ENCODE measurements at places on chromosomes 6 and 20. TPM values are rescaled to one million over a fixed set of nuclear protein-coding genes. Genes with fewer than 3 reads are reported as not detected.

Gene CLVS2
- not detected for total RNA-seq

Gene CRISP2
- total RNA-seq: not detected

Gene EDN3
- 0.30 TPM for total RNA-seq

Gene MAP3K5
- total RNA-seq: 3.1 TPM

Gene GMDS
- total RNA-seq: 9.8 TPM

Gene SEL1L2
- not detected for total RNA-seq

Gene COL20A1
- 1.8 TPM for total RNA-seq

Gene FAM83C
- 0.05 TPM for total RNA-seq

Gene MEP1A
- total RNA-seq: not detected

Gene JPH2
- 0.88 TPM for total RNA-seq

Gene MC3R
- total RNA-seq: not detected

Gene GLP1R
- total RNA-seq: not detected

Gene NCOA6
- total RNA-seq: 19.8 TPM

Gene BICRAL
- total RNA-seq: 2.2 TPM

Gene EGFL8
- 2.2 TPM for total RNA-seq

Gene ABRACL
- 44.7 TPM for total RNA-seq

Gene KIAA0408
- 5.3 TPM for total RNA-seq

Gene ZNF165
- 0.97 TPM for total RNA-seq

Gene DZANK1
- 2.8 TPM for total RNA-seq

Measured in A549 treated with RU486 at 1 μM for 4 hours (cell line).